ENCODE measurements at places on chromosomes 7 and 10.
A peak's percentile ranks its signal among the peaks of the same experiment; 100 is the strongest.

GRCh38 chr7:24715661-24716479 lies 41.4 kb downstream of the GSDME start:
- peak; percentile 26 for DNase-seq
- no peak overlapping the region for H3K4me3 ChIP-seq
- peaks cover 12% of the 10 kb centered on the region for H3K4me1 ChIP-seq
- H3K36me3 ChIP-seq, result no peaks in the 10 kb centered on the region

GRCh38 chr7:118169146-118169545 lies 14.8 kb upstream of the LSM8 start:
- H3K4me1 ChIP-seq, result no peaks in the 10 kb centered on the region
- no peaks in the 10 kb centered on the region for H3K36me3 ChIP-seq
- H3K4me3 ChIP-seq, result no peak overlapping the region
- no peak overlapping the region for H3K27ac ChIP-seq

- no peak overlapping the region for H3K4me3 ChIP-seq
- no peaks in the 10 kb centered on the region for H3K27me3 ChIP-seq
- no peak for DNase-seq
- no peak overlapping the region for H3K27ac ChIP-seq
- no peaks in the 10 kb centered on the region for H3K4me1 ChIP-seq
Measured at GRCh38 chr10:9796564-9796963, 1221.1 kb upstream of the CELF2 start.

- H3K27me3 ChIP-seq, result peaks cover 2% of the 10 kb centered on the region
- no peak for DNase-seq
- H3K36me3 ChIP-seq, result no peaks in the 10 kb centered on the region
- no peak overlapping the region for H3K4me3 ChIP-seq
- H3K4me1 ChIP-seq, result peaks cover 12% of the 10 kb centered on the region
Measured at GRCh38 chr7:47514367-47514766, 67.5 kb downstream of the TNS3 start.

- no peak overlapping the region for H3K27ac ChIP-seq
- no peak for DNase-seq
- peaks cover 1% of the 10 kb centered on the region for H3K27me3 ChIP-seq
Measured at GRCh38 chr10:80684259-80684658, 146.6 kb downstream of the SH2D4B start.

GRCh38 chr7:48140001-48140681 lies 31.1 kb upstream of the ABCA13 start:
- DNase-seq, result no peak
- peaks cover 3% of the 10 kb centered on the region for H3K27me3 ChIP-seq
- peaks cover 2% of the 10 kb centered on the region for H3K4me1 ChIP-seq

DNA sequence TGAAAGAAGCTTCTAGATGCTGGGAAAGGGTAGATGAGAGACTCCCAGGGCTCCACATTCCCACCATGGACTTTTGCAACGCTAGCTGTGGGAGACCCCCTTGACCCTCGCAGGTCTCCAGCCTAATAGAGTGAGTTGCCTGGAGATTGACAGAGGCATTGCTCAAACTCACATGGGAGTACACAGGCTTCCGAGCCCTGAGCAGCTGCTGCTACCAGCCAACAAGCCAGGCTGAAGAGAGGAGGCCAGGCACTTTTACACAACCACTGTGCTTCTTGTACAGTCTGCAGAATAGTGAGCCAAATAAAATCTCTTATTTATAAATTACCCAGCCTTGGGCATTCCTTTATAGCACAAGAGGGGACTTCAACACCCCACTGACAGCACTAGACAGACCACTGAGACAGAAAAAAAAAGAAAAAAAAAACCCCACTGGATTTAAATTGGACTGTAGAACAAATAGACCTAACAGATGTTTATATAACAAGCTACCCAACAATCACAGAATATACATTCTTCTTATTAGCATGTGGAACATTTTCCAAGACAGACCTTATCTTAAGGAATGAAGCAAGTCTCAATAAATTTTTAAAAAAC lies 146.2 kb downstream of the ZFAND4 start:
- H3K36me3 ChIP-seq, result no peaks in the 10 kb centered on the region
- peaks cover 2% of the 10 kb centered on the region for H3K4me1 ChIP-seq
- H3K27me3 ChIP-seq, result no peaks in the 10 kb centered on the region
- no peak for DNase-seq
- no peak overlapping the region for H3K4me3 ChIP-seq
- H3K27ac ChIP-seq, result no peak overlapping the region

DNA sequence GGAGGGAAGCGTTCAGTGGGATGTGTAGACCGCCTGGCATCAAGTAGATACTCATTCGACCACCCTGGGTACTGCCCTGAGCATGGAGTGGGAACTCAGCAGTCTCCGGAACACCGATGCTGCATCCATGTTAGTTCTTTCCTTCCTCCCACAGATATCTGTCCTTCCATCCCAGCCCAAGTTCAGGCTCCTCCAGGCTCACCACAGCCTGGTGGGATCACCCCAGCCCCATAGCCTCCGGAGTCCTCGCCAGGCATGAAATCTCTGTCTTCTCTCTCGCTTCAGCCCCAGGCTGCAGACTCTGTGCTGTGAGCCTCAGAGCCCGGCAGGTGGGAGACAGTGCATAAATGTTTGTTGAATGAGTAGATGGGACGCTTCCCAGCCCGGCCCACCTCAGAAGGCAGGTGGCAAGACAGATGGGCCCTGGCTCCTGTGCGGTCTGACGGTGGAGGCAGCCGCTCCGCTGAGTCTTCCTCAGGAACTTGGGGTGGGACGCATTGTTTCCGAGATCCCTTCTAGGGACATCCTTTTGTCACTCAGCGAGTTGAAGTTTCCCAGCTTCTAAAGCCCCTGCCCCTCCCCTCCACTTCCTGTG lies 42.9 kb downstream of the ELFN1 start:
- DNase-seq, result no peak
- H3K36me3 ChIP-seq, result peaks cover 20% of the 10 kb centered on the region
- no peak overlapping the region for H3K4me3 ChIP-seq
- H3K27me3 ChIP-seq, result peaks cover 11% of the 10 kb centered on the region

DNA sequence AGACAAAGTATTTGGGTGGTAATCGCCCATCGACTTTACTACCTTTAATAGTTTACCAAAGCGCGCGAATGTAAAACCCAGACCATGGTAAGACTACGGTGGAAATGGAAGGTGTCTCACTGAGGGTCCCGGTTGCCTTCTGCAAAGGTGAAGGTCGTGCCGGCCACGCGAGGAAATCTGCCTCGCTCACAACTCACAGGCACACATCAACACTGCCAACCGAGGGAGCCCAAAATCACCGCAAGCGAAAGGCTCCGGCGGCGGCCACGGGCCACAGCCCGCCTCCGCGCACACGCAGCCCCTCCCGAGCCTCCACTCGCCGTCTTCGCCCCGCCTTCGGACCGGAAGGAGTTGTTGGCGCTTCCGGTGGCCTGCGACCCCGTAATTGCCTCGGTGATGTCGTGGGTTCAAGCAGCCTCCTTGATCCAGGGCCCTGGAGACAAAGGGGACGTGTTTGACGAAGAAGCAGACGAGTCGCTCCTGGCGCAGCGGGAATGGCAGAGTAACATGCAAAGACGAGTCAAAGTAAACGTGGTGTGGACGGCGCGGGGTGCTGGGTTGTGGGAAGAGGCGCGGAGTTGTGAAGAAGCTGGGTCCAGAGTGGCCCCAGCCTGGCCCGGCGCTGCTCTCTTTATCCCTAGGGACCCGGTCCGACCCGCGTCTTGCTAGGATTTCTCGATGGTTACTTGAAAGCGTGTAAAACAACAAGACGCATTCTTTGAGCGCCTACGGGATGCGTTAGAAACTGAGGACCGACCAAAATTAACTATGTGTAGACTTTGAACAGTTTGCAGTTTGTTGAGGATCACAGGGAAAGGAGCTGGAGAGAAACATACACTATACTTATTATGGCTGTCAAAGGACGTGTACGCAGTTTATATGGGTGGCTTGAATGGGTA lies at the start of gene YAE1:
TSS of gene YAE1 (plus strand) at position 382 of the 899 bp plus-strand sequence. CDS start at position 397, 15 bp downstream.
- peak within 1 kb of the TSS; percentile 99 for H3K4me3 ChIP-seq
- H3K36me3 ChIP-seq, result no peaks in the 10 kb centered on the region
- H3K27ac ChIP-seq, result peak within 1 kb of the TSS; percentile 95
- H3K27me3 ChIP-seq, result no peaks in the 10 kb centered on the region
- peaks cover 11% of the 10 kb centered on the region for H3K4me1 ChIP-seq

DNA sequence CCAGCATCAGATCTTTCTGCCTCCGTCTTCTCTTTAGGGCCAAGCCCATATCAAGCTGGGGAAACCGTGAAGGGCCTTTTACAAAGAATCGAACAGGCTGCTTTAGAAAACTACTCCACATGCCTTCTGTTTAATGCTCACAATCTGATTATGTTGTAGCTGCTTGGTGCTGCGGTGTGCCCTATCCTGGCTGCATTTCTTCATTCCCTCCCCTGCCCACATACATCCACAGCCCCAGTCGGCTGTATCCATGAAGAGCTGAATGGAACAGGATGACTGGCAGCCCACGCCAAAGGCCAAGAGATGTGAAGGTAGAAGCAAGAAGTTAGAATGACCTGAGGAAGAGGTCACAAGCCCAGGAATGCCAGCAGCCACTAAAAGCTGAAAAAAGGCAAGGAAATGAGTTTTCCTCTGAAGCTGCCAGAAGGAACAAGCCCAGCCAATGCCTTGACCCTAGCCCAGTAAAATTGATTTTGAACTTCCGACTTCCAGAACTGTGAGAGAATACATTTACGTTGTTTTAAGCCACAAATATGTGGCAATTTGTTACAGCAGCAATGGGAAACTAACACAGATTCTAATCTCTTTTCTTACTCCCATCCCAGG lies 22.2 kb downstream of the TAS2R41 start:
- H3K36me3 ChIP-seq, result no peaks in the 10 kb centered on the region
- peaks cover 17% of the 10 kb centered on the region for H3K4me1 ChIP-seq
- peaks cover 3% of the 10 kb centered on the region for H3K27me3 ChIP-seq

DNA sequence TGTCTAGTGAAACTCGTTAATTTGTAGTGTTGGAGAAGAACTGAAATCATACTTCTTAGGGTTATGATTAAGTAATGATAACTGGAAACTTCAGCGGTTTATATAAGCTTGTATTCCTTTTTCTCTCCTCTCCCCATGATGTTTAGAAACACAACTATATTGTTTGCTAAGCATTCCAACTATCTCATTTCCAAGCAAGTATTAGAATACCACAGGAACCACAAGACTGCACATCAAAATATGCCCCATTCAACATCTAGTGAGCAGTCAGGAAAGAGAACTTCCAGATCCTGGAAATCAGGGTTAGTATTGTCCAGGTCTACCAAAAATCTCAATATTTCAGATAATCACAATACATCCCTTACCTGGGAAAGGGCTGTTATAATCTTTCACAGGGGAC lies 187.6 kb downstream of the CFTR start:
- no peak overlapping the region for H3K4me3 ChIP-seq
- H3K27me3 ChIP-seq, result no peaks in the 10 kb centered on the region
- no peaks in the 10 kb centered on the region for H3K36me3 ChIP-seq

DNA sequence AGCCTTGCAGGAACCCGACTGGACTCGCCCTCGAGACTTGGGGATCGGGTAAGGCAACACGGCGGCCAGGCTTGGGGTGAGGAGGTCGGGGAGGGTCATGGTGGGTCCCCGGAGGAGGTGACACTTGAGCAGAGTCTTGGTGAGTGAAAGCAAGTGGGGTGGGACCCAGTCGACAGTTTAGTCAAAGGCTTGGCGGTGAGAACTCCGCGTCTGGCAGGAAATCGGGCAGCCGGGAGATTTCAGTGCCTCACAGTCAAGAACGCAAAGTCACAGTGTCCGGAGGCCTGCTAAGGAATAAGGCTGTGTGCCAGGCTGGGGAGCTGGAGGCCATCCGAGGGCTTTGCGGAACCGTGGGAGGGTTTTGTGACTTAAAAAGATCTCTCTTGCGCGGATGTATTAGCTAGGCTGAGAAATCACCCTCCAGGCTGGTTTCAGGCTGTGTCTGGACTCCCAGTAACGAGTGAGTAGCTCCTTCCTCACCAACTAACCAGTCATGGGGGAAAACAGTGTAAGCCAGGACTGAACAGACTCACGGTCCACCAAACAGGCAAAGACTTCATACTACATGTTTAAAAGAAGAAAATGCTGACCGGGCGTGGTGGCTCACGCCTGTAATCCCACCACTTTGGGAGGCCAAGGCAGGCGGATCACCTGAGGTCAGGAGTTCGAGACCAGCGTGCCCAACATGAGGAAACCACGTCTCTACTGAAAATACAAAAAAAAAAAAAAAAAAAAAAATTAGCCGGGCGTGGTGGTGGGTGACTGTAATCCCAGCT lies 613 bp downstream of the AP5Z1 start:
- H3K27me3 ChIP-seq, result peaks cover 21% of the 10 kb centered on the region
- peaks cover 23% of the 10 kb centered on the region for H3K36me3 ChIP-seq
- DNase-seq, result peak; percentile 49
- peaks cover 29% of the 10 kb centered on the region for H3K4me1 ChIP-seq
- peak overlapping the region; percentile 99 for H3K27ac ChIP-seq

- peaks cover 46% of the 10 kb centered on the region for H3K27me3 ChIP-seq
- H3K4me3 ChIP-seq, result peak overlapping the region; percentile 62
- H3K36me3 ChIP-seq, result peaks cover 35% of the 10 kb centered on the region
- peak overlapping the region; percentile 61 for H3K27ac ChIP-seq
Measured at GRCh38 chr7:151014950-151015349, 9.3 kb downstream of the ATG9B start.

DNA sequence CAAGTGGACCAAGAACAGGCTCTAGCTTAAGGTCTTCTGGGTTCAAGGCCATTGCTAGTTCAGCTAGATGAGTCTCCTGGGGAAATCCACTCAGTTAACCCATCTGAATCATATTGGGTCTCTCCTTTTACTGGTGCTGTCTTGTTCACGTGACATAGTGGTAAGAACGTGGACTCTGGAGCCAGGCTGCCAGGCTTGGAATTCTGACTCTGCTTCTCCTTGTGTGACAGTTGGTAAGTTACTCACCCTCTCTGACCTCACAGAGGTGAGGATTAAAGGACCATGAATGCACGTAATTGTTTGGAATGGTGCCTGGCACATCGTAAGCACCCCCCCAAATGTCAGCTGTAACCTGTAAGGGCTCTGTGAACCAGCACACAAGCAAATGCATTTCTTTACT lies 9.7 kb upstream of the CALU start:
- H3K4me1 ChIP-seq, result peaks cover 14% of the 10 kb centered on the region
- DNase-seq, result no peak
- H3K36me3 ChIP-seq, result peaks cover 18% of the 10 kb centered on the region
- H3K27ac ChIP-seq, result no peak overlapping the region

- peaks cover 7% of the 10 kb centered on the region for H3K36me3 ChIP-seq
- H3K27me3 ChIP-seq, result peaks cover 3% of the 10 kb centered on the region
- no peak for DNase-seq
Measured at GRCh38 chr10:1544929-1545328, 192.4 kb downstream of the ADARB2 start.

GRCh38 chr7:5694912-5695726 lies 86.3 kb downstream of the RNF216 start:
- H3K36me3 ChIP-seq, result peaks cover 12% of the 10 kb centered on the region
- no peak overlapping the region for H3K4me3 ChIP-seq

GRCh38 chr7:145036604-145037405 lies 201.0 kb upstream of the TPK1 start:
- no peaks in the 10 kb centered on the region for H3K4me1 ChIP-seq
- H3K36me3 ChIP-seq, result no peaks in the 10 kb centered on the region
- DNase-seq, result peak; percentile 60
- no peak overlapping the region for H3K27ac ChIP-seq
- no peak overlapping the region for H3K4me3 ChIP-seq

- no peaks in the 10 kb centered on the region for H3K4me1 ChIP-seq
- H3K27ac ChIP-seq, result no peak overlapping the region
- no peak for DNase-seq
- H3K4me3 ChIP-seq, result no peak overlapping the region
- H3K36me3 ChIP-seq, result no peaks in the 10 kb centered on the region
Measured at GRCh38 chr7:145643981-145644380, 472.6 kb upstream of the CNTNAP2 start.

Data from endothelial cell (in vitro differentiated cells).